Stimulated activated CD8-positive, alpha-beta memory T cell treated with anti-CD3 and anti-CD28 coated beads, Interleukin-7, amount 100 ng/mL, for 1 hour (primary cell): ENCODE measurements at places on chromosomes 1 and 21.

GRCh38 chr1:40064797-40065499 lies 24.4 kb downstream of the CAP1 start:
- DNase-seq, result no peak

DNA sequence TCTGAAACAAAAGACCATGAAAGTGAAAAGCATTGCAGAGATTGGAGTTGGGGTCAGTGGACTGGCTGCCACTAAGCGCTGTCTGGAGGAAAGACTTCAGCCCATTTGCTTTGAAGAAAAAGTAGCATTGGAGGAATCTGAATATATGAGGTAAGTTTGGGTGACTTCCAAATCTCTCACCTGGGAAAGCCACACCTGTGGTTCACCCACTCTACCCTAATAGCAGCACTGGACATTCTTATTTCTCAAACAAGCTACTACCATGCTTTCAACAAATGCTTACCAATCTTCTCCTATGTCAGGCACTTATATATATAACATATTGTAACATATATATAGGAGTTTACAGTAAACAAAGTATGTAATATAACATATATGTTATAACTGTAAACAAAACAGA lies 76.0 kb upstream of the POGK start:
- no peak for DNase-seq

DNA sequence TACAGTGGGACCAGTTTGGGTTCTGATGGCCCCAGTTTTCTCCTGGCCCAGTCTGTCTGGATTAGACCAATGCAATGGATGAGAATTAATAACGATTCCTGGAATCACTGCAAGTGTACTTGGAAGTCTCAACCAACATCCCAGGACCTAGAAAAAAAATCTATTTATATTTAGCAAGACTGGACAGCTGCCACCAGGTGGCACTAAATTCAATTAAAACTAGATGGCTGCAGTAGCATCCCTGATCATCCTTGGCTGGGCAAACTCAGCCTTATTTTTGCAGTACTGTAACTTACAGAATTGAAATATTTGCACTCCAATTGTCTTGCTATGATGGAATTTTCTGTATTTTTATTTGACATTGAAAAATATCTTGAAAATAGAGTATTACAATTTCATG lies 165.7 kb downstream of the NCAM2 start:
- DNase-seq, result no peak

- DNase-seq, result no peak
These were observed at the start of gene ATP1A2 for GRCh38 chr1:160115545-160116282. TSS of gene ATP1A2 (plus strand) at chr1:160115759. CDS start at chr1:160115862, 103 bp downstream.

- DNase-seq, result no peak
These were observed 2.0 kb upstream of the COQ8A start for GRCh38 chr1:226937940-226938725.

- no peak for DNase-seq
These were observed 132.1 kb downstream of the ETS2 start for GRCh38 chr21:38937844-38938243.

- no peak for DNase-seq
These were observed at the start of gene DCDC2B for GRCh38 chr1:32208891-32209328. TSS of gene DCDC2B (plus strand) at chr1:32209089. CDS start at chr1:32209094, 5 bp downstream.

GRCh38 chr1:28066393-28067154 lies 21.8 kb downstream of the EYA3 start:
- DNase-seq, result no peak
